Neural crest cell (in vitro differentiated cells): ENCODE measurements at places on chromosomes 13 and 19.

DNA sequence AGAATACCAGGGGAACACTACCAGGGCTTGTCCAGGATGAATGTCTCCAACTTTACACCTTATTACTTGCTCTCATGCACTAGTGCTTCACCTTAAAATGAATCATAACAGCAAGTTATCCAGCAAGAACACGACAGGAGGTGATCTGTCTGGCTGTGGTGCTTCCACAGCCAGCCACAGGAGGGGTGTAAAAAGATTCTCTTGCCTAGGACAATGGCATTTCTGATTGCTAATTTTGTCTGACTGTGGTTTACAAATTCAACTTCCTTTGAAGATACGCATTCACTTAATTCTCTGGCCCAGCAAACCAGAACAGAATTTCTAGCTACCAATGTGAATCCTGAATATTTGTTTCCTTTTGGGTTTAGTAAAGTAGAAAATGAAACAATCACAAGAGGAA lies 23.1 kb upstream of the COG3 start:
- DNase-seq, result no peak

GRCh38 chr13:106291006-106291405 lies 244.5 kb downstream of the EFNB2 start:
- DNase-seq, result no peak

DNA sequence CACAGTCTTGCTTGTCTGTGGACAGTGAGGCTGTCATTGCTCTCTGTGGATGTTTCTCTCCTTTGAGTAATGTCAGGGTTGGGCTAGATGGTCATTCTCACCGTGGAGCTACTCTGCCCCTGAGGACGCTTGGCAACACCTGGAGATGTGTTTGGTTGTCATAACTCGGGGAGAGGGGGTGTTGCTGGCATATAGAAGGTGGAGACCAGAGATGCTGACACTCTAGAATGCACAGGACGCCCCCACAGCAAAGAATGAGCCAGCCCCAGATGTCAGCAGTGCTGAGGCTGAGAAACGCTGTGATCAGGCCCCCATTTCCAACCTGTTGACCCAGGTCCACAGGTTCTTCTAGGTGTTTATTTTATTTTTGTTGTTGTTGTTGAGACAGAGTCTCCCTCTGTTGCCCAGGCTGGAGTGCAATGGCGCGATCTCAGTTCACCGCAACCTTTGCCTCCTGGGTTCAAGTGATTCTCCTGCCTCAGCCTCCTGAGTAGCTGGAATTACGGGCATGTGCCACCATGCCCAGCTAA lies 4.6 kb downstream of the CCDC124 start:
- no peak for DNase-seq

DNA sequence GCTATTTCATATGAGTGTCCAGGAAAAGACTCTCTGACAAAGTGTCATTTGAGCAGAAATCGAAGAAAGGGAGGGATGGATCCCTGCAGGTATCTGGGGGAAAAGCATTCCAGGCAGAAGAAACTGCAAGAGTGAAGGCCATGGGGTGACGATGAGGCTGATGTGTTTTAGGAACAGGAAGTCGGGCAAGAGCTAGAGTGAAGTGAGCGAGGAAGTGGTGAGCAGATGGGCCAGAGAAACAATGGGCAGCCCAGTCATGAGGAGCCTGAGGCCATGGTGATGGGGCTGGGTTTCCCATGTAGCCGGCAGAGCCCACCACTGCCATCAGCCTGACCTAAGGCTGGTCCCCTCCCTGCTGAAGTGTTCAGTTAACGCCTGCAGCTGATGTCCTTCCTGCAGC lies 150.2 kb downstream of the TNFSF13B start:
- no peak for DNase-seq

- no peak for DNase-seq
Observed at GRCh38 chr13:36353001-36353400, 6.8 kb upstream of the SPART start.
